ENCODE measurements at places on chromosomes 1 and 21.

- DNase-seq, result no peak
These were observed 98.2 kb downstream of the PCBP3 start for GRCh38 chr21:45741691-45742090.

GRCh38 chr1:57331620-57332019, 92.2 kb downstream of the DAB1 start:
- DNase-seq, result no peak

GRCh38 chr1:31733389-31734219, 29.8 kb upstream of the COL16A1 start:
- DNase-seq, result no peak

- peak; percentile 69 for DNase-seq
These were observed 10.3 kb upstream of the TTF2 start for GRCh38 chr1:117049857-117050256.

- DNase-seq, result no peak
These were observed 55.2 kb upstream of the TARBP1 start for GRCh38 chr1:234533975-234534876.

- DNase-seq, result no peak
These were observed 52.2 kb downstream of the SDC3 start for GRCh38 chr1:30856260-30856790.

GRCh38 chr1:201319631-201320030, 36.3 kb downstream of the PKP1 start:
- no peak for DNase-seq

- DNase-seq, result no peak
These were observed 408.6 kb downstream of the PRDM2 start for GRCh38 chr1:14108356-14109275.

DNA sequence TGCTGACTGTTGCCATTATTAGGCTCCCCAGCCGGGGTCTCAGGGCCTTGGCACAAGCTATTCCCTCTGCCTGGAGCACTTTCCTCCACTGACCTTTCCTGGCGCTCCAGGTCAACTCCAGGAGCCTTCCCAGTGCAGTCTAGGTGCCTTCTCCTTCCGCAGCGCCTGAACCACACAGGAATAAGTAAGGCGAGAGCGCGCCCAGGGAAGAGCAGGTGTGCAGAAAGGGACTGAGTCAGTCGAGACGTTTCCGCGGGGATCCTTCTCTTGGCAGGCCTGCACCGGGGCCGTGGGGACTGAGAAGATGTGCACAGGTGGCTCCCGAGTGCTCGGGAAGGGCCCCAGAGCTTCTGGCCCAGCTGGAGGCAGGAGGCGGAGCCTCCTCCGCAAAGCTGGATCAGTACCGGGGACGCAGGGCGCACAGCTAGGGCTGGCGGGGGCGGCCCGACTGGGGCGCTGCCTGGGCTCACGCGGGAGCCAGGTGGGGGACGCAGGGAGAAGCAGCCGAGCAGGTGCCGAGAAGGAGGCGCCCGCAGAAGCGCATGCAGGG, 765 bp upstream of the BMP8A start:
- no peak for DNase-seq

- DNase-seq, result no peak
These were observed 89.9 kb upstream of the ARHGEF16 start for GRCh38 chr1:3364551-3364950.

DNA sequence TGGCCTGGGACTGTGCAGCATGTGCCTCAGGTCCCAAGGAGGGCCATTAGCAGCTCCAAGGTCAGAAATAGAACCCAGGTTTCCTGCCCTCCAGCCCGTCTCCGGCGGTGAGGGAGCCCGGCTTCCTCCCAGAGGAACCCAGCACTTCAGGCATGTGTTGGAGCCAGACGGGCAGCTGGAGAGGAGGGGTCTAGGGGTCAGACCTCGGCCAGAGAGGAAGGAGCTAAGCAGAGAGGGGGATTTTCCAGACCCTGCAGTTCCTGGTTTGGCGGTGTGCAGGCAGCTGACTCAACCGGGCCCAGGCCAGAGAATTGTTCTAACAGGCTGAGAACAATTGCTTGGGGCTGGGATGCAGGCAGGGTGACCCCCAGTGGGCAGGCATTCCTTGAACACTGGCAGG, 37.1 kb downstream of the HSPG2 start:
- no peak for DNase-seq

Data from inflammatory macrophage treated with lipopolysaccharide for 4 hours (primary cell).